ENCODE measurements at places on chromosomes 5 and 9. TPM values are rescaled to one million over a fixed set of nuclear protein-coding genes. Genes with fewer than 3 reads are reported as not detected.

C9 gene
- not detected for total RNA-seq

GABRA6 gene
- total RNA-seq = not detected

PAPPA gene
- 201 TPM for total RNA-seq

NR5A1 gene
- total RNA-seq = not detected

DRD1 gene
- total RNA-seq = 1.2 TPM

CAPSL gene
- not detected for total RNA-seq

C5orf52 gene
- total RNA-seq = not detected

NUTM2F gene
- not detected for total RNA-seq

ANKDD1B gene
- 1.2 TPM for total RNA-seq

PCDHA5 gene
- total RNA-seq = 0.07 TPM

GPR151 gene
- total RNA-seq = not detected

SOX30 gene
- not detected for total RNA-seq

PCDHGA8 gene
- 4.0 TPM for total RNA-seq

INSL6 gene
- total RNA-seq = not detected

CYLC2 gene
- total RNA-seq = not detected

GPR150 gene
- total RNA-seq = 0.40 TPM

IL33 gene
- 65.7 TPM for total RNA-seq

HCN1 gene
- total RNA-seq = 0.03 TPM
